ENCODE measurements at places on chromosomes 3 and 15.

DNA sequence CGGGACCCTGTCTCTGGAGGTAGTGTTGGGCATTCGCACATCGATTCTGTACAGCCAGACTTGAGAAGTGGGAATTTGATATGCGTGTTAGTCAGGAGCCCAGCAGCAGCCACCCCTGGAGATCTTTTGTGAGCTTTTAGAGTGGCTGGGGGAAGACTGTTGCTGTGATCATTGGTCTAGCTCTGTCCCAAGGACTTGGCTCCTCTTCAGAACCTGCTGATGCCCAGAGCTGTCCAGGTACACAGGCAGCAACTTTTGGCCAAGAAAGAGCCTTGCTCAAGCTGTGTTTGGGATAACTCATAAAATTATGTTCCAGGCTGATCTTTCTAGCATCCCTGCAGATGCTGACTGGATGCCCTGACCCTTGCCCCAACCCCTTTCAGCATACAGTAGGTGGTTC, 29.3 kb downstream of the LIMD1 start:
- no peak for DNase-seq

- no peak for DNase-seq
Measured at GRCh38 chr3:127663151-127663550, 9.6 kb upstream of the ABTB1 start.

DNA sequence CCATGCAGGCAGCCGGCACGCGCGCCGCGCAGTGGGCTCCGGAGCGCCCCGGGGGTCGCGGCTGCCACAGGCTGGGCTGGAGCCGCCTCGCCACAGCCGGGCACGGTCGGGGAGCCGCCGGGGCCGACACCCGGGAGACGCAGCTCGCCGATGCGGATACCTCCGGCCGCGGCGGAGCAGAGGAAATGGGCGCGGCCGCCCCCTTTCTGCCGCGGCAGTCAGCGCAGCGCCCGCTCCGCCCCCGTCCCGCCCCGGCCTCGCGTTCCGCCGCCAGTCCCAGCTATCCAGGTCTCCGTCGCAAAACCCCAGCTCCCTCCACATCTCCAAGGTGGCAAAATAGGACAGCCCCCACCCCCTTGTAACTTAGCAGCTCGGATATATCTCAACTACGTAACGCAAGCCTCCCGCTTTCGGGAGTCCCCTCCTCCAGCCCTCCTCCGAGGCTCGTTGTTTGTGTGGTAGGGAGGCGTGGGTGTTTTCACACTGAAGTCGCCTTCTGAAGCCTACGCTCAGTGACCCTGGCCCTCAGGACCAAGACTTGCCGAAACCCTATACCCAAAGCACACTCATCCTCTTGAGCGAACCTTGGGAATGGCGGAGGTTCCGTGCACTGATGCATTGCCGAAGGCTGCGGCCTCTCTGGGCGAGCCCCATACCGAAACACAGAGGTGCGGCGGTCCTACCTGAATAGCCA, at the start of gene SH3BP5:
Gene SH3BP5 (minus strand): TSS at position 182 of the 694 bp plus-strand sequence. CDS start 178 bp downstream, at position 4.
- no peak for DNase-seq

- no peak for DNase-seq
Measured at GRCh38 chr3:185216607-185216958, 37.3 kb downstream of the EHHADH start.

DNA sequence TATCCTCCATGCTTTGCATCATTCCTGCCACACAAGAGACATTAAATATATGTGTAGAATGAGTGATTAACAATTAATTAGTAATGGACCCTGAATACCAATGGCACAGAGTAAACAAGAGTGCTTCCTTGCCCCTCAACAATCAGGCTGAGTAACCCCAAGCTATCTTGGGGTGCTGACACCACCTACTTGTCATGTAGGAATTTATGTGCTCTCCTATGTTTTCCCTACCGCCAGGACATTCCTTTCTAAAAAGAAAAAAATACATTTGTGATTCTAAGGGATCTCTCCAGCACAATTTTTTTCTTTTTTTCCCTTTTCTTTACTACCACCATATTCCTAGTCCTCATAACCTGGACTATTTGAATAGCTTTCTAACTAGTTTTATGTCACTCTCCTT, 449.1 kb downstream of the MFSD1 start:
- no peak for DNase-seq
